ENCODE measurements at places on chromosomes 16 and 17.

- H3K27me3 ChIP-seq: no peaks in the 10 kb centered on the region
- DNase-seq: no peak
- no peaks in the 10 kb centered on the region for H3K4me1 ChIP-seq
- H3K4me3 ChIP-seq: no peak overlapping the region
Measured at GRCh38 chr16:62130101-62130500, 93.9 kb upstream of the CDH8 start.

GRCh38 chr17:1985686-1986085 is 39.4 kb downstream of the RTN4RL1 start:
- H3K27me3 ChIP-seq: peaks cover 3% of the 10 kb centered on the region
- H3K4me3 ChIP-seq: no peak overlapping the region
- DNase-seq: no peak
- no peaks in the 10 kb centered on the region for H3K4me1 ChIP-seq

- DNase-seq: no peak
- peaks cover 73% of the 10 kb centered on the region for H3K4me1 ChIP-seq
- H3K36me3 ChIP-seq: peaks cover 33% of the 10 kb centered on the region
- peak overlapping the region; percentile 7 for H3K27ac ChIP-seq
Measured at GRCh38 chr17:42270596-42270995, 5.6 kb downstream of the STAT5B start.

DNA sequence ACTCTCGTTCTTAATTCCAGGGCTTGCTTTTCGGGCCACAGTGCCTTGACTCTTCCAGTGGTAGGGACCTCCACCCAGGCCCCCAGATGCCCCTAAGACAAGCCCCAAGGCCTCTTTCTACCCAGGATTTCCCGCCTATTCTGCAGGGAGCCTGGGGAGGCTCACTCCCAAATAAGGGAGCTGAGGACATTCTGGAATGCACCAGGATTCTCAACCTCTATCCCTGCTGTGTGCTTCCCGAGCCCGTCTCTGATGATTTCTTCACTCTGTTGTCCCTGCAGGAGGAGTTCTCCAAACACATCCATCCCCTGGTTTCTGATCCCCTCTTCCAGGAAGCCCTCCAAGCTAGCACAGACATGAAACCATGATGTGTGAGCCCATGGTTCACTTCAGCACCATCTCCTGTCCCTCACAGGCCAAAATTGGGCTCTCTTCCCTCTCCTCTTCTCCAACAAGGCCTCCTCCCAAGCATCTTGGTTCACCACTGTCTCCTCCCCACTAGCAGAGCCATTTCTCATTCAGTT is 255.9 kb downstream of the KATNIP start:
- H3K27ac ChIP-seq: no peak overlapping the region
- H3K36me3 ChIP-seq: no peaks in the 10 kb centered on the region
- no peak overlapping the region for H3K4me3 ChIP-seq
- no peak for DNase-seq

DNA sequence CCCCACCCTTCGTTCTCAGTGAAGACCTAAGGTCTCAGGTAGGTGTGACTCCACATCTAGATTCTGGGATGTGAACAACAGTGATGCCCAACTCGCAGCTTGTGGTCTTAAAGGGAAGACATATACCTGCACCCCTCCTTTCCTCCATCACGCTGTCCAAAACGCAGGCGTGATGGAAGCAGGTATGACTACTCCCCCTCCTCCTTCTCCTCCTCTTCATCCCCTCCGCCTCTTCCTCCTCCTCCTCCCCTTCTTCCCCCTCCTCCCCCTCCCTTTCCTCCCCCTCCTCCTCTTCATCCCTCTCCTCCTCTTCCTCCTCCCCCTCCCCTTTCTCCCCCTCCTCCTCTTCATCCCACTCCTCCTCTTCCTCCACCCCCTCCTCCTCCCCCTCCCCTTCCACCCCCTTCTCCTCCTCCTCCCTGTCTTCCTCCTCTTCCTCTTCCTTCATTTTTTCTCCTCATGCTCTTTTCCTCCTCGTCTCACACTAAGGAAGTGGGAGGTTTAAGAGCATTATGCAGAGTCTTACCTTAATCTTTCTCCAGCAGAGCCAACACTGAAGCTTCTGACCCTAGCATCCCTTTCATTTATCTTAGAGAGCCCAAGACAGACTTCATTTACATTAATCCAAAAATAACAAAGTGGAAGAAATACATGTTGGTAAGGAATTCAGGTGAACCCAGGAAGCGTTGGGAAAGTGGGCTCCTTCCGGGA is 352.5 kb downstream of the FOXL1 start:
- peaks cover 46% of the 10 kb centered on the region for H3K27me3 ChIP-seq
- H3K36me3 ChIP-seq: no peaks in the 10 kb centered on the region
- no peaks in the 10 kb centered on the region for H3K4me1 ChIP-seq
- no peak overlapping the region for H3K27ac ChIP-seq
- DNase-seq: no peak

GRCh38 chr16:75193730-75194444 is 13.1 kb downstream of the CTRB2 start:
- no peaks in the 10 kb centered on the region for H3K4me1 ChIP-seq
- H3K27me3 ChIP-seq: peaks cover 19% of the 10 kb centered on the region
- no peak overlapping the region for H3K27ac ChIP-seq
- no peak overlapping the region for H3K4me3 ChIP-seq

DNA sequence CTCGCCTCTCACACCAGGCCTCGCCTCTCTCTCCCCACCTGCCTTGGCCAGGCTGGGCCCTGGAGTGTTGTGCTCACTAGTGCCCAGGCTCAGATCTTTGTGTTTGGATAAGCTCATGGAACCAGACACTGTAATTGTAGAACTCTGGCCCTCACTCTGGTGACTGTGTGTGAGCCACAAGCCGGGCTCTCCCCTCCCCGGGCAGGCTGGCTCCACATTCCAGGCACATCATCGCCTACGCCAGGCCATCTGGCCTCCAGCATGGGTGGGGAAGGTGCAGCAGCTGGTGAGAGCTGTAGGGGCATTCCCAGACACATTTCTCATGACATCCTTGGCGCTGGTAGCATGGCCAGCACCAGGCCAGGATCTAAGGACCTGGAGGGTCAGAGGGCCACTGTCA is 202.3 kb downstream of the RAB11FIP4 start:
- no peaks in the 10 kb centered on the region for H3K4me1 ChIP-seq
- no peak overlapping the region for H3K4me3 ChIP-seq
- H3K27ac ChIP-seq: no peak overlapping the region
- no peak for DNase-seq
- no peaks in the 10 kb centered on the region for H3K27me3 ChIP-seq
- H3K36me3 ChIP-seq: no peaks in the 10 kb centered on the region

DNA sequence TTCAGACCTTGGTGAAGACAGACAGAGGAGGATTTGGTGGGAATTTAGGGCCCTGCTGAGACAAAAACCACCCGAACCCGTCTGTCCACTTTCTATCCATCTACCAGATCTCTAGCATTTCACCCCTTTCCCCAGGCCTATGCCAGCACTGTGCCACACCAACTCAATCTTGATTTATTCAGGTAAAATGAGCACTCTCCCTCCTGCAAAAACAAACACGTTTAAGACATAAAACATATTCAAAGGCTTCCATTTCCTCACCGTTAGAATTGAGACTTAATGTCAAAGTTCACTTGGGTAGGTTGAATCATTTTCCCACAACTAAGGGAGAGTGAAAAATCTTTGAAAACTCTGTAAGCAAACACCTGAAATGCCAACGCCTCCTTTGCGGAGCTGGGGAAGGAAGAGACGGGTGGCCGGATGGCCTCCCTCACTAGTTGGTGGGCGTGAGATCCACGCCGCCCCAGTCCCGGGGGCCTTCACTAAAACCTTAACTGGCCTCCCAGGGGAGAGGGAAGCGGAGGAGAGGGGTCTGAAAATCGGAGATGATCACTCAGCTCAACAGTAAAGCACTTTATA is 862 bp downstream of the DCAKD start:
- peak; percentile 46 for DNase-seq
- H3K27ac ChIP-seq: peak overlapping the region; percentile 95
- peaks cover 51% of the 10 kb centered on the region for H3K4me1 ChIP-seq
- H3K4me3 ChIP-seq: peak overlapping the region; percentile 85
- H3K27me3 ChIP-seq: no peaks in the 10 kb centered on the region

DNA sequence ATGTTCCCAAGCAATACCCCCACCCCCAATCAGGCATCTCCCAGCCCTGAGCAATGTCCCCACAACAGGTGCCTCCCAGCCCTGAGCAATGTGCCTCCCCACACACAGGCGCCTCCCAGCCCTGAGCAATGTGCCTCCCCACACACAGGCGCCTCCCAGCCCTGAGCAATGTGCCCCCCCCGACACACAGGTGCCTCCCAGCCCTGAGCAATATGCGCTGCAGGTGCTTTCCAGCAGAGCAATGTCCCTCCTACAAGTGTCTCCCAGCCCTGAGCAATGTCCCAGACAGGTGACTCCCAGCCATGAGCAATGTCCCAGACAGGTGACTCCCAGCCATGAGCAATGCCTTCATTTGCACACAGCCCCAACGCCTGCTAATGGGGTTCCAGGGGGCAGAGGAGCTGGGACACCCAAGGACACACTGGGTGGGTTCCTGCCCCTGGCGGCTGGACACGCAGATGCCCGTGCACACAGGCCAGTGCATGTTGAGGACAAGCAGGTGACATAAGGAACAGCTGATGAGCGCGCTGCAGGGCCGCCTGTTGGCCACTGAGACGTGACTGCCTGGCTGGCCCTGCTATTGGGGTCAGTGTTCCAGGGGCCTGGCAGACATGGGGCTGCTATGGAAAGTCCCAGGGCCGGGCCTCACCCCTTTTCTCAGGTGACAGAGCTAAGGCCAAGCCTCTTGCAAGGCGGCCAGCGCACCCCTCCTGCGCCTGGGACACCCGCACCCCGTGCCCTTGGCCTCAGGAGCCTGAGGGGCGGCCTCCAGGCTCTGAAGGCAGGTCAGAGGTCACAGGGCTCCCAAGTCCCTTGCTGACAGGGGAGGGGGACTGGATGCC is 26.9 kb upstream of the PABPN1L start:
- no peak for DNase-seq
- H3K4me1 ChIP-seq: no peaks in the 10 kb centered on the region
- H3K27ac ChIP-seq: peak overlapping the region; percentile 5
- no peak overlapping the region for H3K4me3 ChIP-seq
- H3K27me3 ChIP-seq: no peaks in the 10 kb centered on the region

GRCh38 chr17:28864991-28865849 is 10.4 kb downstream of the ERAL1 start:
- H3K36me3 ChIP-seq: peaks cover 4% of the 10 kb centered on the region
- H3K27ac ChIP-seq: no peak overlapping the region
- DNase-seq: no peak
- no peak overlapping the region for H3K4me3 ChIP-seq
- peaks cover 7% of the 10 kb centered on the region for H3K4me1 ChIP-seq

DNA sequence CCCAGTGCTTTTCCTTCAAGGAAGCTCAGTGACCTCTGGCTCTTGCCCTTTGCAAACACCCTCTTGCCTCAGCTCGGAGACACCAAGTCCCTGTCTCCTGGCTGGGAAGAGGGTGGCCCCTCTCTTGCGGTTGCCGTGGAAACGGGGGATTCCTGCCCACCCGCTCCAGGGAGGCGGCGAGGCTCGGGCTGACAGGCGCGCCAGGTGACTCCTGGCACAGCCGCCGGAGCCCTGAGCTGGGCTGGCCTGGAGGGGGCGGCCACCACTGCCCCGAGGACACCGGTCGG is 71.4 kb downstream of the ABR start:
- no peak for DNase-seq
- no peaks in the 10 kb centered on the region for H3K27me3 ChIP-seq
- H3K4me3 ChIP-seq: peak overlapping the region; percentile 82
- peak overlapping the region; percentile 84 for H3K27ac ChIP-seq

DNA sequence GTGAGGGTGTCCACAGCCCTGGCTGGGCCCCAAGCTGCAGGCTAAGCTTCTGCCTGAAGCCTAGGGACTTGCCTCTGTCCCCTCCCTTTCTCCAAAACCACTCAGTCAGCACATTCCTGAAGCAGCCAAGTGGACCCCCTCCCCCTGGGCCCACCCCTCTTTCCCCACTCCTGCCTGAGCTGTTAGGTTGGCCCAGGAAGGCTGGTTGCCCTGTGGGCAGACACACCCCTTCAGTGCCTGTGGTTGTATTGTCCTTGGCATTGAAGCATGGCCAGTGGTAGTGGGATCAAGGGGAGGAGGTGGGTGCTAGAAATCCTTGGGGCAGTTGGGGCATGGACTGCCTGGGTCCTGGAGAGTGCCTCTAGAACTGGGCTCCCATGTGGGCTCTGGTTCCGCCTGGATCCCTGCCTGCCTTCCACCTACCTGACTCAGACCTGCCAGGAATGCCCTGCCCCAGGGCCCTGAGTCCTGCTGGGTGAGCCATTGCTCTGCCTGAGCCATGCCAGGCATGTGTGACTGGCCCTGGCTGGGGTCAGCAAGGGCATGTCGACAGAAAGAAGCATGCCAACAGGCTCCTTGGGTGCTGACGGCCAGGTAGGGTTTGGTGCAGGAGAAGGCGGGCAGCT is 2.1 kb downstream of the TRAF4 start:
- peaks cover 11% of the 10 kb centered on the region for H3K36me3 ChIP-seq
- DNase-seq: no peak
- no peaks in the 10 kb centered on the region for H3K27me3 ChIP-seq
- H3K4me3 ChIP-seq: peak overlapping the region; percentile 89
- H3K27ac ChIP-seq: peak overlapping the region; percentile 94

DNA sequence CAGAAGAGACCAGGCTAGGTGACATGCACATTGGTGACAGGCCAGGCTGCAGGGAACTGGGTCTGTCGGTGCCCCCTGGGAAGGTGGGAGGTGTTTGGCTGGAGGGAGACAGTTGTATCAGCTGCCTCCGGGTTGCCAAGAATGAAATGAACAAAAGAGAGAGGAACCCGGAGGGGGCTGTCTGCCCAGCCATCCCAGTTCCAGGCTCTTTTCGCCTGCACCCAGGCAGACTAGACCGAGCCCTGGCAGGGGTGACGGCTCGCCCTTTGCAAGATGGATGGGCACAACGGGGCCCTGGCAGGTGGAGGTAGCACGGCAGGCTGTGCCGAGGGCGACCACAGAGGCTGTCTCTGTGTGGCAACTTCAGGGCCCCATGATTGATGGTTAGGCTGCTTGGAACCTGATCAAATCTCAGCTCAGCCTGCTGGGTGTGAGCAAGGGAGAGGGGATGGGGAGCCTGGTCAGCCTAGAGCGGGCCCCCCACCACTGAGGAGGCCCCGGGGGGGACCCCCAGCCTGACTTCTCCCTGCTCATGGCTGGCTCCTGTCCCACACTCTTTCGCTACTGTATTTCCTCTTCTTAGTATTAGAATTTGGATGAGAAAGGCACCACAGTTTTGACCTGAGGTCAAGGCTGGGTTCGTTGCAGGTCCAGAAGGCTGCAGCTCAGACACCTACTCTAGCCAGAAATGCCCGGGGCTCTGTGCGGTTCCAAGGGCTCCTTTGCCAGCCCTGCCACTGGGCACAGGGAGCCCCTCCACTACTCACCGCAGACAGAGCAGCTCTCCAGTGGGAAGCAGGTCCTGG is 118.9 kb upstream of the CHMP6 start:
- H3K27me3 ChIP-seq: no peaks in the 10 kb centered on the region
- no peak for DNase-seq
- H3K4me3 ChIP-seq: no peak overlapping the region
- peak overlapping the region; percentile 89 for H3K27ac ChIP-seq

Data from activated CD4-positive, alpha-beta T cell treated with anti-CD3 and anti-CD28 coated beads, Interleukin-2, amount 10 ng/mL, durations not matched to agents 7 days and 5 days (primary cell).